Fibroblast of skin of back (primary cell): ENCODE measurements at places on chromosomes 1 and 21.

DNA sequence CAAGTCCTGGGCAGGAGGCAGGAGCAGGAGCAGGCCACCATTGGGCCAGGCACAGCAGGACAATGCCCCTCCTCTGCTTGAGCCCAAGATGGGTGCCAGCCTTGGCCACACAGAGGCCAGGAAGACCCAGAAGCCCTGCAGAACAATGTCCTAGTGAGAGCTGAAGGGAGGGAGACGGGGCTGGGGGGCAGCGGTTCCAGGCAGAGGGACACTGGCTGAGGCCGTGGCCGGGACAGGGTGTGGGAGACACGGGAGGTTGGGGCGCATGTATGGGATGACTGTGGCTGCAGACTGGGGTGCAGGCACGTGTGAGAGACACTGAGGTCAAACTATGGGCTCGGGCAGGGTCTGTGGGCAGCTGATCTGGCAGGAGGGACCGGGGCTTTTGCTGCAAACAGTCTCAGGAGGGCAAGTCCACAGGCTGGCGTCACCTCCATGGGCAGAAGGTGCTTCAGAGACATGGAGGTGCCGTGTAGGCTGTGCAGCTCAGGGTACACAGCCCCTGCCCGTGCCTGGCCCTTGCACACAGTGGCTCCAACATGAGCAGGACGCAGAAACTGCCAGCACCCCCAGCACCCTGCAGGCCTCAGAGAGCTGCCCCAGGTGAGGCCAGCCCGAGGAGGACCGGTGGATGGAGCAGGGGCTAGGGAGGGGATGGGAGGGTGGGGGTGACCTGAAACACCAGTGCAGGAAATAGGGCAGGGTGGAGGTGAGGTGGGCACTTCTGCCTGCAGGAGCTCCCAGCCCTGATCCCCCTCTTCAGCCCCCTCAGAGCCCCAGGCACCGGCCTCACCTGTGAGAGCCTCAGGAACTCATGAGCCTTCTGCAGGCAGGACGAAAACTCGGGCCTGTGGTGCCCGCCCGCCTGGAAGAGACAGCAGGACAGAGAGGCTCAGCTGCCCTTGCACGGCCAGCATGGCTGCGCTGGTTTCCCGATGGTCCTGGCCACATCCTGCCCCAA, 19.5 kb downstream of the LSS start:
- DNase-seq = no peak

DNA sequence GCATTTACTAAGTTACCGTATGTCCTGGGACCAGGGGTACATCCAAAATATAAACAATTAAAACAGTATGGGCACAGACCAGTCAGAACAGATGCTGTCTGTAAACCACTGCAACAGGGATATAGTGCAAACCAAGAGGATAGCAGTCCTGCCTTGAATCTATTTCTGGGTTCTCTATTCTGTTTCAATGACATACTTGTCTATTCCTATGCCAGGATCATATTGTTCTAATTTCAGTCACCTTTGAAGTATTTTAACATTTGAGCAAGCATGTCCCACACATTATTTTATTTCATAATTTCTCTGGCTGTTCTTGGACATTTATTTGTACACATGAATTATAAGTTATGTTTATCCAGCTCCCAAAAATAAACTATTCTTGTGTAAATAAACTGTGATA, 28.2 kb upstream of the SYDE2 start:
- no peak for DNase-seq

DNA sequence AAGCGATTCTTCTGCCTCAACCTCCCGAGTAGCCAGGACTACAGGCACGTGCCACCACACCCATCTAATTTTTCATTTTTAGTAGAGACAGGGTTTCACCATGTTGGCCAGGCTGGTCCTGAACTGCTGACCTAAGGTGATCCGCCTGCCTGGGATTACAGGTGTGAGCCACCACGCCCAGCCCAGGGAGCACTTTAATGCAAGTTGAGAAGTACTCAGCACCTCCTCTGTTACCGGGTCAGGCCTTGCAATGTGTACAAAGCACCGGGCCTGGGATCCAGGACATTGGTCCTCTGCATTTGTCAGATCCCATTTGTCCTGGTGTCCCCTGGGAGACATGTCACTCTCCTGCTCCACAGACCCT, 143.6 kb downstream of the TOMM20 start:
- no peak for DNase-seq

DNA sequence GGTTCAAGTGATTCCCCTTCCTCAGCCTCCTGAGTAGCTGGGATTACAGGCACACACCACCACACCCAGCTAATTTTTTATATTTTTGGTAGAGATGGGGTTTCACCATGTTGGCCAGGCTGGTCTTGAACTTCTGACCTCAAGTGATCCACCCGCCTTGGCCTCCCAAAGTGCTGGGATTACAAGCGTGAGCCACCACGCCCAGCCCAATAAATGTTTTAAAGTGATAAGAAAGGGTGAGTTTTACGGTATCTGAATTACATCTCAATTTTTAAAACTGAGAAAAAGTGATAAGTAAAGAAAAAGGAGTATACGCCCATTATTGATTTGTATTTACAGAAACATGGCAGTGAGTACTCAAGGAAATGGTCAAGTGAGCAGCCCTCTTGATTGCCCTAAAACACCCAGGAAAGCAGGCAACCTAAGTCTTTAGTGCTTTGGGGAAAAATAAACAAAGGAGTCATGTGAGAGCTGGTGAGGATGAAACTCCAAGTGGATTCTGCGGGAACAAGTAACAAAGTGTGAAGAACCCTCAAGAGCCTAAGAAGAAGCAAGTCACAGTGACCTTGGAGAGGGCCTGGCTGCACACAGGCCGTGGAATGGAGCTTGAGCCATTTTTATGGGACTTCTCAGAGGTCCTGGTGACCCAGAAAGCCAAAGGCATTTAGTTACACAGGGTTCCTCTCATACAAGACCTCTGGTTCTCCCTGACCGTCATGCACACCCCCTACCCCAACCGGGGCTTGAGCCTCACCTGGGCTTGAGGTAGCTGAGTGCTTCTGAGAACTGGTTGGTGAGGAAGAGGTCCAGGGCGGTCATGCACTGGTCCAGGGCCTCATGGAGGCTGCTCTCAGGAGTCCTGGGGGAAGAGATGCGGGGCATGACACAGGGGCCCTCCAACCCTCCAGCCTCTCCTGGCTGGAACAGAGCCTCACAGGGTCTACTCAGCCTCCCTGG, 9.1 kb downstream of the TTC39A start:
- DNase-seq = no peak
